Testis (tissue), 5 donors: ENCODE measurements at places on chromosomes 7 and 10. TPM values are rescaled to one million over a fixed set of nuclear protein-coding genes. Genes with fewer than 3 reads are reported as not detected.

DNA sequence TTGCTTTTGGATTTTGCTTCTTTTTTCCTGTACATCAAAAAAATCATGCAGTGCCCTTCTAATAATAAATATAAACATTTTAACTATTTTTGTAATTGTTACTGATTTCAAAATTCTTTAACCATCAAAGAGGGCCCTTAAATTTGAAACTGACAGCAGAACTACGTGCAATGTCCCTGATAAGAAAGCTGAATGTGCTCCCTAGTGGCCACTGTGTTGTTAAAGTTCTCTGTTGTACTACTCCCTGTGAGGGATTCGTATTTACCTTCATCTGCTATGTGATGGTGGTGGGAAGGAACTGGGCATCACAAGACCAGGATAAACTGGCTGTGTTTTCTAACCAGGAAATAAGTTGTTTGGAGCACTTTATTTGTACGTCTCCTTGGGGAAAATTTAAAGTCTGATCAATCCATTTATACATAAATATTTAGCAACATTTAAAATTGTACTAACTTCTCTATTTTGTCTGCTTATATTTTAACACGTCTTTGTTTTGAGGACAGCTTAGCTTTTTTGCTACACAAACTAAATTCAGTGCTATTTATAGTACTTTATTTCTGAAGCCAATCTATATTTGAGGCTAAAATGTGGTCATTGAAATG, 322.4 kb downstream of the HGF start:
- no peaks in the 10 kb centered on the region for H3K27me3 ChIP-seq
- peak; percentile 63 for DNase-seq
- H3K36me3 ChIP-seq, result no peaks in the 10 kb centered on the region
- H3K4me1 ChIP-seq, result no peaks in the 10 kb centered on the region
- no peak overlapping the region for H3K4me3 ChIP-seq

- H3K27me3 ChIP-seq, result no peaks in the 10 kb centered on the region
- H3K4me3 ChIP-seq, result no peak overlapping the region
- no peak for DNase-seq
- H3K4me1 ChIP-seq, result peaks cover 8% of the 10 kb centered on the region
- no peak overlapping the region for H3K27ac ChIP-seq
- no peaks in the 10 kb centered on the region for H3K36me3 ChIP-seq
These were observed 38.6 kb downstream of the GBF1 start for GRCh38 chr10:102283890-102284289.

DNA sequence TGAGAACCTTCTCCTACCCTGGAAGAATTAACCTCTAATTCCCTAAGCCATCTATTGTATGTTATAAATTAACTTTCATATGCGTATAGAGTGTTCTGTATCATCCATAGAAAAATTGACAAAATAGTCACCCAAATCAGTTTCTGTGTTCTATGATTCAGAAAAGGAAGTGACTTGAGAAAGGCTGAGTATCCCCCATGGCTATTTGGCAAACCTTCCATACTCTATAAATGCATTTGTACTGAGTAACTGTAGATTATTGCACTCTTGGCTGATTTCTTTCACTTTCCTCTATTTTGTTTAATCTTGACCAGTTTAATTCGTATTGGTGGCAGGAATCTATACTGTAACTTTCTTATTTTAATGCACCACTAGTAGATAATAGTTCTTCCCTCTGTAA, 182.2 kb downstream of the HTR7 start:
- no peak overlapping the region for H3K4me3 ChIP-seq
- H3K27ac ChIP-seq, result no peak overlapping the region
- H3K27me3 ChIP-seq, result no peaks in the 10 kb centered on the region
- no peaks in the 10 kb centered on the region for H3K36me3 ChIP-seq
- DNase-seq, result no peak

- no peak for DNase-seq
- H3K27me3 ChIP-seq, result no peaks in the 10 kb centered on the region
- H3K36me3 ChIP-seq, result no peaks in the 10 kb centered on the region
- no peaks in the 10 kb centered on the region for H3K4me1 ChIP-seq
- no peak overlapping the region for H3K4me3 ChIP-seq
- no peak overlapping the region for H3K27ac ChIP-seq
These were observed 97.2 kb upstream of the INSYN2A start for GRCh38 chr10:127293640-127294039.

DNA sequence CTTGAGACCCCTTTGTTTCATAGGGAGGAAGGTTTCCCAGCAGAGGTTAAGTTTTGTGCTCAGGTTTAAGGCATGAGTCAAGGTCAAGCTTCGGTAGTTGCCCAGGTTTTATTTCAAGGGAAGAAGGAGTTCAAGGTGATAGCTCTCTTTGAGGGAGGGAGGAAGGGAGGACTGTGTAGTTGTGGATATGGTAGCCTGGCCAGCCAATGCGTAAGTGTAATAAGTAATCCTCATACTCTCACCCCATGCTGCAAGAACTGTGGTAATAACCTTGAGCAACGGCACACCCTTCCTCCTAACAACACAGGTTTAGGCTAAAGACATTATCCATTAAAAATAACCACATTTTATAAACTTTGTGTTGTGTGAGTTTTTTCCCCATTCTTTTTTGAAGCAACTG, 478.9 kb downstream of the KCNMA1 start:
- H3K27me3 ChIP-seq, result no peaks in the 10 kb centered on the region
- no peak for DNase-seq
- no peaks in the 10 kb centered on the region for H3K36me3 ChIP-seq
- no peak overlapping the region for H3K4me3 ChIP-seq

DNA sequence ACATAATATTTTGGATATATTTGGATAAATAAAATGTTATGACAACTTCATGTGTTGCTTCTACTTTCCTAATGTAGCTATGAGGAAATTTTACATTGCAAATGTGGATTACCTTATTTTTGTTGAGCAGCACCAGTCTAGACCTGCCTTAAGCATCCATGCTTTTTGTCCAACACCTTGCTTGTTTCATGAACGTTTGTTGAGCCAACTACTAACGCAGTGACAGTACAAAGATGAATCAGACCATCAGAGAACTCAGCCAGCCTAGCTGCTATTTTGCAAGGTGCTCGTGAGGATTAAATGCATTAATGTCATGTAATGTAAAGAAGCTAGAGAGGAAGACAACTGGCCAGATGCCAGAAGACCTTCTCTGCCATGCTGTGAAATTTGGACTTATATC, 1.1 kb upstream of the ZC3HAV1L start:
- H3K27me3 ChIP-seq, result no peaks in the 10 kb centered on the region
- no peaks in the 10 kb centered on the region for H3K36me3 ChIP-seq
- no peak overlapping the region for H3K4me3 ChIP-seq
- no peak for DNase-seq

The HHEX gene
- 2.6 TPM for total RNA-seq

The NEBL gene
- total RNA-seq, result 15.5 TPM

DNA sequence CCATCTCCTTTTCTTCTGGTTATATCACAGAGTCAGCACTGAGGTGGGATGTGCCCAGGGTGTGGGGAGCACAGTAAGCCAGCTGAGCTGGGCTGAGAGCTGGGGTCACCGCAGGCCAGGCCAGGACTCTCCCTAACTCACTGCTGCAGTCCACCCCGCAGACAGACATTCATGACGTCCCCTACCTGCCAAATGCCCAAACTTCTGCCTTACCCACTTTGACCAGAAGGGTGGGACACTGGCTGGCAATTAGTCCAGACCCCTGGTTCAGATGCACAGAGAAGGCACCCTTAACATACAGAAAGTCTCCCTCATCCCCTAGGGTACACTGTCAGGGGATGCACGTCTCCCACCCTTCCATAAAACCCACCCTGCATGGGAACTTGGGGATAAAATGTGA, 2.1 kb downstream of the DRGX start:
- DNase-seq, result no peak
- H3K27ac ChIP-seq, result no peak overlapping the region
- H3K27me3 ChIP-seq, result no peaks in the 10 kb centered on the region
- H3K4me3 ChIP-seq, result no peak overlapping the region
